ENCODE measurements at places on chromosomes 13 and 19.

- DNase-seq = peak; percentile 68
These were observed 26.2 kb upstream of the WDFY2 start for GRCh38 chr13:51557875-51558612.

DNA sequence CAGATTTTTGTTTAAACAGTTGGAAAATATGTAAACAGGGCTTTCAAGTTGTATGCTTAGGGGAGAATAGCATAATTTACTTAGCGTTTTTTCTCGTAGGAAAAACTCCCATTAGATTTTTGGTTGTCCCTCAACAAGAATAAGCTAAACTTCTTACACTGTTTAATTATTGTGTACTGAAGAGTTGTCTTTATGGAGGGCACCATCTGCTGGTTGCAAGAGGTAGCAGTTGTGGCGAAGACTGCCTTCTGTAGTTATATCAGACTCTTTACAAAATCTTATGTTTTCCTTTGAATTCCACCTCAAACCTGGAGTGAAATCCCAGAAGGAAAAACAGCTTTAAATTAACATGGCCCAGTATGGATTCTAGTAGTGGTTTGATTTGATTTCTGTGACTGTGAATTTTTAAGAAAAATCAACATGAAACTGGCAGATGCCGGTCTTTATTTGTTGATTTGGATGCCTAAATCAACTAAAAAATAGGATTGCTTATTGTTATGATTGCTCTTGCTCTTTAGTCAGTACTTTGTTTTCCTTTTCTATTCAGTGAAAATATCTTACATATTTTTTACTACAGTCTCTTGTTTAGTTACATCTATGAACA lies 53.4 kb downstream of the PDS5B start:
- DNase-seq = peak; percentile 64

DNA sequence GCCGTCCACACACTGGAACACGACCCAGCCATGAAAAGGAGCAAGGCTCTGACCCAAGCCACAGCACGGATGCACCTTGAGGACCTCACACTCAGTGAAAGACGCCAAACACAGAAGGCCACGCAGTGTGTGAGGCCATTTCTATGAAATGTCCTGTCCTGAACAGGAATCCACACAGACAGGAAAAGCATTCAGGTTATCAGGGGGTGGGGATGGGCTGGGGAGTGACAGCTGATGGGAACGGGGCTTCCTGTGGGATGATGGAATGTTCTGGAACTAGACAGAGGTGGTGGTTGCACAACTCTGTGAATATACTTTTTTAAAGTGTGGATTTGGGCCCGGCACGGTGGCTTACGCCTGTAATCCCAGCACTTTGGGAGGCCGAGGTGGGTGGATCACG lies 30.6 kb downstream of the GPX4 start:
- no peak for DNase-seq

DNA sequence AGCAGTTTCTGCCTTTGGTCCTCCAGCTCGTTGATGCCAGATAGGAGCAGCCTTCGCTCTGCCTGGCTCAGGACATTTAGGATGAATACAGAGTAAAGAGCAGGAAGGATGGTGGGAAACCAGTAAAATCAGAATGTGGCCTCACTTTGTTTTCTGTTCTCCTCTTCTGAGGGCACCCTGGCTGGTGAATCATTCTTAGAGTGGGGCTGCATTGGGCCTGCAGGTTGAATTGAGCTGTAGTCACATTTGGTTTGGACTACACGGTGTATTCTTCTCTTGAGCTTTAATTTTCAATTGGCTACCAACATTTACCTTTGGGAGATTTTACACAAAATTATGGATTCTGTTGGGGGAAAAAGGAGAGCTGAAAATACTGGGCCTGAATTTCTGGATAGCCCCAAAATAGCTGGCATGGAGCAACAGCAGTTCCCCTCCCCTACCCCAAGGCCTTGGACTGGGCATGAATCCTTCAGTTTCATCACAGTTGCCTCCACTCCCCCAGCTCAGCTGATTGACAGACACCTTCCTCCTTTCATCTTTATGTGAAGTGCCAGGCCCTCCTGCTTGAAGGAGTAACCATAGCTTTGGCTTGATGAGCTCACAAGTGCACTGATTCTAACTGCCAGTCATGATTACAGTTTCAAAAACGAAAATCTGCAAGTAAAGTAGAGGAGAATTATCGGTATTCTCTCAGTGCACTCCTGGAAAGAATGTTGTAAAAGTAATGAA lies 24.3 kb downstream of the ERCC5 start:
- no peak for DNase-seq

DNA sequence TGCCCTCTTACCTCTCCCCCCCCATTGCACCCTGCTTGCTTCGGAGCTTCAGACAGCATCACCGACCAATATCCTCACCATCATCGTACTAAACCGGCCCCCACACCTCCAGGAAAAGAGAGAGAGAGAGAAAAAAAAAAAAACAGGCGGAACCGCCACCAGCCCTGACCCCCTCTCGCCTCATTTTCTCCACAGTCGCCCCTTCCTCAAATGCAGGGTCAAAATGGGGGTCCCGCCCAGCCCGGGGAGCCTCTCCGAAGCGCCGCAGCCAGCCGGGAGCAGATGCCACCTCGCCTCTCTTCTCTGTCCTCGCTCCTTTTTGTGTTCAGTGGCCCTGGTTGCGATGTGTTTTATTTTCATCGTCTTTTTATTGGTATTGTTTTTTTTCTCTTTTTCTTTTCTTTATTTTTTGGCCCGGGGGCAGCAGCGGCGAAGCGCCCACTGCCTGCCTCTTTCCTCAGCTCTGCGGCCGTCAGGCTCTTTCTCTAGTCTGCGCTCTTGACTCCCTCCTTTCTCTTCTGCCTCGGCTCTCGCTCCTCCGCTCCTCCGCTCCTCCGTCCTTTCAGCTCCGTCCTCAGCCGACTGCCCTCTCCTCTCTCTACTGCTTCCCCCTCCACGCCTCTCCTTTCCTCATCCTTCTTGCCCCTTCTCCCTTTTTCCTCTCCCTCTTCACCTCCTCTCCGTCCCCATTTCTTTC lies 41.4 kb downstream of the DEDD2 start:
- peak; percentile 19 for DNase-seq

DNA sequence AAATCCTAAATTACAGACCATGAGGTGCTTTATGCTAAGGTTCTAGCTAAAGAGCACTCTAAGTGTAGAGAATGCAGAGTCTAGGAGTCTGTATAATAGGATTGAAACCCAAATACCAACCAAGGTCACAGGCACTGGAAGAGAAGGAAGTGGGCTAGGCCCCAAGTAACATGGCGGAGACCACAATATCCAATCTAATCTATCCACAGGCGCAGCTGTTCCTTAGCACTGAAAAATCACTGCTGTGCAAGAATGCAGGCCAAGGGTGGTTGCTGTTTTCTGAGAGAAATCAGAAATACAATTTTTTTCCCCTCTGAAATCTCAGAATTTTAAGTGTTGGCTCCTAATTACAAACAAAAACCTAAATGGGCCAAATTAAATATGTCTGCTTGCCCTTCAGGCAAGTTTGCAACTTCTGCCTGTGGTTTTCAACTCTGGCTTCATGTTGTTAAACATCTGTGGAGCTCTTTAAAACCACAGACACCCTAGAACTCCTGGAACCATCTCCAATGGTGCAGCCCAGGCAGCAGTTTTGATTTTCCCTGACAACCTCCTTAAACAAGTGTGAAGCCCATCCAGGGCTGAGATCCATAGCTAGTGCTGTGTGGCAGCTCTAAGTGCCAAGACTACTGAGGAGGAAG lies 6.1 kb downstream of the RANBP3 start:
- no peak for DNase-seq

DNA sequence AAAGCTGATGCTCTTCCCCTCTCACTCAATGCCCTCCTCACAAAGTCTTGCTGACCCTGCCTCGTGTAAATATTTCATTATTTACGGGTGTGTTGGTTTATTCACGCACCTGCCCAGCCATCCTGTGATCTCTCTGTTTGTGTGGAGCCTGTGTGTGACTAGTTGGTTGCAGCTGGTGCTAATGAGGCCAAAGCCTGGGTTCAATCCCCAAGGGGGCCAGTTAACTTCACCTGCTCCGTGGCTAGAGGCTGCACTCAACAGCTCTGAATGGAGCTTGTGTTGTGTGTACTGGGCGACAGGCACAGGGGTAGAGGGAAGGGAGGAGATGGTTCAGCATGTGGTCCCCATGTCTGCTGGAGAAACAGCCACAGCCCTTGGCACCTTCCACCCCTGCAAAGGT lies 109.5 kb downstream of the DNAJC15 start:
- no peak for DNase-seq

DNA sequence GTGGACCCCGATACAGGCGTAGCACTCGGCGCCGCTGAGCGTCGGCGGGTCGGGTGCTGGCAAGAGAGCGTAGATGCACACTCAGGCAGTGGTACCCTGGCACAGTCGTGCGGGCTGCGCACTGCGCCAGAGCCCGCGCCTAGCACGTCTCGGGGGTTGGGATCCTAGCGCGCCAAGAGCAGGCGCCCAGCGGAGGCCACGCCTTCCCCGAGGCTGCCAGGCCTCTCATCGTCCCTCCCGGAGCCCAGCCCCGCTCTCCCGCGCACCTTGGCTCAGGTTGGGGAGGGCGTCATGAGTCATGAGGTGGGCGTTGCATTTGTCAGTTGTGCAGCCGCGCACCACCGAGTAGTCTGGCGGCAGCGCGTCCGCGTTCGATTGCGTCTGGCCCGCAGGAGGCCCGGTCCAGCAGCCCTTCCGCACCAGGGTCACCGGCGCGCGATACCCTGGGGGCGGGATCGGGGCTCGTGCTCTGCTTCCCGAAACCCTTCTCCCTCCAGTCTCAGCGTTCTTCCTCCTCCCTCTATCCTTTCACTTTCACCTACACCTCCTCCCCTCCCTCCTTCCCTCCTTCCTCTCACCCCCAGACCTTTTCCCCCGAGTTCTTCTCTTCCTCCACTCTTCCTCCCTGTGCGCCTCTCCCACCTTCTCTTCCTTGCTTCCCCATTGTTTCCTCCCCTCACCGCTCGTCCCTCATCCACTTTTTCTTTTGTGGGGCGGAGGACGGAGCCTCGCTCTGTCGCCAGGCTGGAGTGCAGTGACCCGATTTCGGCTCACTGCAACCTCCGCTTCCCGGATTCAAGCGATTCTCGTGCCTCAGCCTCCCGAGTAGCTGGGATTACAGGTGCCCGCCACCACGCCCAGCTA lies 3.5 kb downstream of the LYPD5 start:
- peak; percentile 42 for DNase-seq

DNA sequence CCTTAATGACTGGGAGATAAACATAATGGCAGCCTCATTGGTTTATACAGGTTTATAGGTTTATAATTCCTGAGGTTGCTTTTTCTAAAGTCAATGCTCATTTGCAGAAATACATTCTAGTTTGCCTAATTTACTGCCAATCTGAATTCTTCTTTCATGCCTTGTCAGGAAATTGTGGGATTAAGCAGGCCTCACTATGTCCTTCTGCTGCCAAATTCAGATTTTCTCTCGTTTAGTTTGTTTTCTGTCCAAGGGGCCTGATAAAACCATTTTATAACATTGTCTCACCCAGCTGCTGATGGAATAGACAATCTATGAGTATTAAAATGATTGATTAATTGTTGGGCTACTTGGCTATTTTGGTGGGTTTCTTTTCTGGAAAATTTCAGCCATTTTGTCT lies 42.4 kb upstream of the OBI1 start:
- DNase-seq = no peak

Measured in fibroblast of lung (primary cell).